ENCODE measurements at places on chromosomes 3 and 15.
A peak's percentile ranks its signal among the peaks of the same experiment; 100 is the strongest.

- DNase-seq = no peak
Observed at GRCh38 chr3:177278016-177278415, 80.7 kb upstream of the TBL1XR1 start.

GRCh38 chr15:48624700-48625099, 20.8 kb downstream of the FBN1 start:
- DNase-seq = no peak

GRCh38 chr3:147391781-147392624, 14.3 kb downstream of the ZIC4 start:
- DNase-seq = no peak

DNA sequence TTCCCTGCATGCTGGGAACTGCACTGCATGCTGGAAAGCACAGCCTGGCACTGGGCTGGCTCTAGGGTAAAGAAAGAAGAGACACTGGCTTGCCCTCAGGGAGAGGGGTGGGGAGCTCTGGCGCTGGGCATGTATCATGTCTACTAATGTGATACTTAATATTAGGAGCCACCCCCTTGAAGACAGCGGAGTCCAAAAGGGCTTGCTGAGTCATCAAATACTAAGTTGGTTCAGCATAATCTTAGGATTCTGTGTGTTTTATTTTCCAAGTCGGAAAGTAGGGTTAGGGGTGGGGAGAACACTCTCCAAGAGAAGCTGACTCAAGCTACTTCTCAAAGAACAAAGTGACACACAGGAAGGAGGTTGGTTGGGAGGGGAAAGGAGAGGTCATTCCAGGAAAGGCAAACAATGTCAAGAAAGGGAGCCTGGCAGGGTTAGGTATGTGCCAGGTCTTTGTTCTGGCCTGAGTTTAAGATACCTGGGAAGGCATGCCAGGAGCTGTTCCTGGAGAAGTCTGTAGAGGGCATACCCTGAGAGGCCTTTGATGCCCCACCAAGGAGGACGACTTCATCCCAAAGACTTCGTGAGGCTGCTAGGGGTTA, 237.8 kb upstream of the NR2E3 start:
- no peak for DNase-seq

GRCh38 chr3:108035751-108036150, 55.1 kb downstream of the CD47 start:
- no peak for DNase-seq

- DNase-seq = no peak
Observed at GRCh38 chr3:69458803-69459365, 73.0 kb upstream of the FRMD4B start.

- peak; percentile 59 for DNase-seq
Observed at GRCh38 chr15:74365598-74366445, 1.6 kb downstream of the CYP11A1 start.

GRCh38 chr15:78976691-78977090, 31.8 kb upstream of the CTSH start:
- no peak for DNase-seq

- DNase-seq = no peak
Observed at GRCh38 chr3:191761906-191762305, 300.9 kb downstream of the PYDC2 start.

- no peak for DNase-seq
Observed at GRCh38 chr3:133138017-133138416, 99.8 kb downstream of the TMEM108 start.

DNA sequence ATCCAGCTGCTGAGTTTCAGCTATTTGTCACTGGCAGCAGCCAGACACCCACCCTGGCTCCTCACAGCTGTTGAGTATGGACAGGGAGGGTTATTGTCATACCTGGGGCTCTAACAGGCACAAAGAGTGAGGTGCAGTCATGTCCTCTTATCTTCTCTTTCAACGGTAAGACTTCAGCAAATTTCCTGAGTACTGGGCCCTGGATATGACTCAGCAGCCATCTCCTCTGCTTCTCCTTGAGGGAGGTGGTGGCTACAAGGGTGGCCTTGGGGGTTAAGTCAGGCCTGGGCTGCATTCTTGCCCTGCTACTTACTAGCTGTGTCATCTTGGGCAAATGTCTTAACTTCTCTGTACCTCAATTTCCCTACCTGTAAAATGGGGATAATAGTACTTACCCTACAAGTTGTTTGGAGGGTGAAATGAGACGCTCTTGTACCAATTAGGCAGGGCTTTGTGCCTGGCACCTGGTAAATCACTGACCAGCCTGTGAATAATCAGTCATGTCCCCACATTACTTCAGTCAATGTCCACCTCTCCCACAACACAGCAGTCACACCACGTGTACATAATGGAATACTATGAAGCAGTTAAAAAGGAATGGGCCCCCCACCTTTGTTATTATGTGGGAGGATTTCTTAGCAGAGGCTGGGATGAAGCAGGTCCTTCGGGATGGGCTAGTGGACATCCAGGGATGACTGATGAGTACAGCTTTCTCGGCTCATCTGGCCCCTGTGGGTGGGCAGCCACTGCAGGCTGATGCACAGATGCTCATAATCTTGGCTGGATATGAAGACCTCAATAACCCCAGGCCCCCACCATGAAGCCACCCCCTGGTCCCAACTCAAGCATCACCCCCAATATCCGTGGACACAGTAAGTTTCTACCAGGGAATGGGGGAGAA, 528.8 kb downstream of the SHQ1 start:
- DNase-seq = no peak

DNA sequence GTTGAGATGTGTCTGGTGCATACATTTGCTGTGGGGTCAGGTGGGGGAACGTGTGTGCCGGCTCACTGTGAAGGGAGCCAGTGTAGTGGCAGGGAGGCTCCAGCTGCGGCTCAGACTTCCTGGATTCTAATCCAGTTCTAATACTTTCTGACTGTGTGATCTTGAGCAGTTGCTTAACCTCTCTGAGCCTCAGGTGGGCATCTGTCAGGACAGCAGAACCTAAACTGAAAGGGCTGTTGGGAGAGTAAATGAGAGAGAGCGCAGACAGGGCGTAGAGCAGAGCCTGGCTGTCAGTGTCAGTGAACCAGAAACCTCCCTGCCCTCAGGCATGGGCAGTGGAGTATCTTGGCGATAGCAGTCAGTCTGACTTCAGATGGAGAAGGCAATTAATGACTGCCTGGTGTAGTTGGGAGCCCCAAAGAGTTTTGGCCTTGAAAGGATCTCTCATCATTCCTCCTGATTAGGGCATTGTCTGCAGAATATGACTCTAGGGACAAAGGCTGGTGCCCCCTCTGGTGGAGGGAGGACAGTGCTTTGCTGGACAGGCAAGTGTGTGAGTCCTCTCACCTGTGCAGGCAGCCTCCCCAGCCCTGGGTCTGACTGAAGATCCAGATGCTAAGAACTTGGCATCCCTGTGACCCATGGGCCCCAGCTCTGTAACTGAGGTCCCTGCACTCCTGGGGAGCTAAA, 9.6 kb downstream of the KBTBD13 start:
- DNase-seq = peak; percentile 48

GRCh38 chr3:69126999-69127398, 4.6 kb upstream of the LMOD3 start:
- DNase-seq = peak; percentile 78

DNA sequence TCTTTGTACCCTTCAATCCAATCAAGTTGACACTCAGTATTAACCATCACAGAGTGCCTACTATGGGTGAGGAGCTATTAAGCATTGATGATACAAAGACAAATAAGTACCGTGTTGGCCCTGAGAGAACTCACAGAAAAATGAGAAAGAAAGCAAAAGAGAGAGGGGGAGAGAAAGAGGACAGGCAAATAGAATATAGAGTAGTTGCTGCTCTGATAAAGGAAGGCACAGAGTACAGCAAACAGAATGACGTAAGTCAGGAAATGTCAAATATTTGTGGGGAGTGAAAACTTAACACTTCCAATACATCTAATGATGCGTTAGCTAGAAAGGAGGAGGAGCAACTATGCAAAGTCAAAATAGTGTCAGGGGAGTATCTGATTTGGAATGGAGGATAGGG, 320.6 kb upstream of the KCNH8 start:
- no peak for DNase-seq
